ENCODE measurements at places on chromosomes 7 and 10.

DNA sequence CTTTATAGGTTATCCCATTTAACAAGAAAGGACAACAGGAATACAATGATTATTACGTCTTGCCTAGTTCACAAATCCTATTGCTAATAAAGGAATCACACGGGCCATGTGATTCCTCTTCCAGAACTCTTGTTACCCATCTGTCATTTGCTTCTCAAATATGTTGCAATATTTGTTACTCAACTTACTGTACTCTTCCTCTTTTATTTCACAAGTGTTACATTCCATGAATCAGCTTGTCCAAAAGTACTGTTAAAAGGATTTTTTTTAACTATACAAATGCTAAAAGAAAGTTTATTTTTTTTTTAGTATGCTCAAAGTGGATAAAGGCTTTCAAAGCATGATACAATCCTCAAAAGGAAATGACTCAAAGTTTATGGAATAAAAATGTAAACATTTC, 3.9 kb upstream of the CD36 start:
- no peak overlapping the region for H3K4me3 ChIP-seq
- H3K36me3 ChIP-seq = no peaks in the 10 kb centered on the region
- DNase-seq = no peak
- peaks cover 68% of the 10 kb centered on the region for H3K4me1 ChIP-seq

DNA sequence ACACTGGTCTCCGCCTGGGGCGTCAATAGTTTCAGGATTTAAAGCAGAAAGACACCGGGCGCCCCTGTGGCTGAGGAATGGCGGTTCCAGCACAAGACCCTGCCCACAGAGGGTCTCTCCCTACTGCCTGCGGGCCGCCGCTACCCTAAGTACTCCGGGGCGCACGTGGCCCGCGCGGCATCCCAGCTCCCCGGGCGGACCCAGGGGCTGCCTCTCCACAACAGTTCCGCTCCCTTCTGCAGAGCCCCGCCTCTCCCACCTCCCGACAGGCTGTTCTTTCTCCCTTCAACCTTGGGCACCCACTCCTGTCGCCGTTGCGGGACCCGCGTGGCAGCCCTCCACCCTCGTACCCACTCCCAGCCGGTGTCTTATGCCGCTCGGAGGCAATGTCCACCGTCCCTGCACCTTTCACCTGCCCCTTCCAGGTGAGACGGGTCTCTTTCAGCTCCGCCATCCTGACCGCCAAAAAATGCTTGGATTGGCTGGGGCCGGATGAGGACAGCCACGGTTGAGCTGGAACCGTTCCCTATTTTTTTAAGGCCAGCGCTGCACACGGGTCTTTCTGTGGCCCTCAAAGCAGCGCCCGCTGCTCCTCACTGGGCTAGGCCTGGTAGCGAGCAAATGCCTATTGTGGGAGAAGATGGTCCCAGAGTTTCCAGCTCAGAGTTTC, 1.6 kb upstream of the NKX2-3 start:
- H3K36me3 ChIP-seq = no peaks in the 10 kb centered on the region
- peaks cover 15% of the 10 kb centered on the region for H3K4me1 ChIP-seq
- no peak overlapping the region for H3K4me3 ChIP-seq
- H3K27ac ChIP-seq = no peak overlapping the region

DNA sequence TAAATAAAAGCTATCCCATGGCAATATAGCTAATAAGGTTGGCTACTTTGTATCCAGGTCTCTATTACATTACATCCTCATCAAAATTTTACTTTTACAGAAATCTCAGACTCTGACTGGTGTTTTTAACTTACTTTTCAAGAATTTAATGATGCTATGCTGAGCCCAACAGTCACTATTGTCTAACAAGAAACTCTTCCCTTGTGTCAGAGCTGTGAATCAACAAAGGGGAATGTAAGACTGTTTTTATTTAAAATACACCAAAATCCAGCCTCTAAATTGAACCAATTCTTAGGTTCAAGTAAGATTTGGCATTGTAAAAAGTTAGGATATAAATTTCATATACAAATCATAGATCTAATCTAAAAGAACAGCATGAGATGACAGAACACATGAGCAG, 7.0 kb downstream of the RTKN2 start:
- no peaks in the 10 kb centered on the region for H3K4me1 ChIP-seq
- H3K36me3 ChIP-seq = no peaks in the 10 kb centered on the region
- H3K27ac ChIP-seq = no peak overlapping the region
- DNase-seq = no peak
- H3K27me3 ChIP-seq = peaks cover 2% of the 10 kb centered on the region
- no peak overlapping the region for H3K4me3 ChIP-seq

- H3K27ac ChIP-seq = no peak overlapping the region
- DNase-seq = no peak
- H3K36me3 ChIP-seq = no peaks in the 10 kb centered on the region
Measured at GRCh38 chr7:12130609-12131008, 80.5 kb upstream of the TMEM106B start.

- no peak for DNase-seq
- H3K4me3 ChIP-seq = no peak overlapping the region
- H3K27me3 ChIP-seq = no peaks in the 10 kb centered on the region
- no peaks in the 10 kb centered on the region for H3K4me1 ChIP-seq
Measured at GRCh38 chr10:89078724-89079672, 88.4 kb downstream of the FAS start.

DNA sequence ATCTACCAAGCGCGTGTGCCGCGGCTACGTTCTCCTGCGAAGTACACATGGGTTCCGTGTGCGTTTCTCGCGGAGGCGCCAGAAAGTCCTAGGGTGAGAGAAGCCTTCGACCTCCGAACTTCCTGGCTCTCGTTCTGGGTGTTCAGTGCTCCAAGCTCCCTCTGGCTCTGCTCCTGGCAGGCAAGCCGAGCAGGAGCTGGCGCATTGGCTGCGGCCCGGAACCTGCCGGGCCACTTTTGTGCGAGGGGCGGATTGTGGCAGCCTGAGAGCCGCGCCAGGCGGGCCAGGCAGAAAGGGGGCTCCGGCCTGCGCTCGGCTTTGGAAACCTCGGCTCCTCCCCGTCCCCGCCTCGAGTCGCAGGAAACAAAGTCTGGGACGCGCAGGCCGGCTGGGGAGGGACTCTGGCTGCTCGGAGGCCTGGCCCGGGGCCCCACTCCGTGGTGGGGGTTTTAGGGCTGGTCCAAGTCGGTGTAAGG, 9.6 kb downstream of the EMX2 start:
- H3K4me1 ChIP-seq = peaks cover 10% of the 10 kb centered on the region
- H3K36me3 ChIP-seq = no peaks in the 10 kb centered on the region
- peak overlapping the region; percentile 42 for H3K4me3 ChIP-seq
- H3K27me3 ChIP-seq = peaks cover 68% of the 10 kb centered on the region
- no peak for DNase-seq

DNA sequence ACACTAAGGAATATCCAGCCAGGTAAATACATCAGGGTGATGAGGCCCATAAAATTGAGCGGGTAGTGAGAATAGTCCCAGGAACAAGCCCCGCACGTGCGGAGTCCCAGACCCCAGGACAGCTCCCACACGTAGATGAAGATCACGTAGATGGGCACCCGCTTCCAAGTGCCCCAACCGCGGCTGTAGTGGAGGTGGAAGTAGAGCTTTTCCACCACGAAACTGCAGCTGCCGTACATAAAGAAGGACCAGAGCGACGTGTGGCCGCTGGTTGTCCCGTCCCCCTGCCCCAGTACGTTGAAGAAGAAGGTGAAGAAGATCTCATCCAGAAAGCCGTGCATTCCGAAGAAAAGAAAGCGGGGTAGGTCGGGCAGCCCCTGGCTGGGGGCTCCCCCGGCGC, 948 bp downstream of the TMEM229A start:
- H3K4me3 ChIP-seq = peak overlapping the region; percentile 56
- peaks cover 10% of the 10 kb centered on the region for H3K4me1 ChIP-seq
- peaks cover 27% of the 10 kb centered on the region for H3K27me3 ChIP-seq
- H3K27ac ChIP-seq = no peak overlapping the region

DNA sequence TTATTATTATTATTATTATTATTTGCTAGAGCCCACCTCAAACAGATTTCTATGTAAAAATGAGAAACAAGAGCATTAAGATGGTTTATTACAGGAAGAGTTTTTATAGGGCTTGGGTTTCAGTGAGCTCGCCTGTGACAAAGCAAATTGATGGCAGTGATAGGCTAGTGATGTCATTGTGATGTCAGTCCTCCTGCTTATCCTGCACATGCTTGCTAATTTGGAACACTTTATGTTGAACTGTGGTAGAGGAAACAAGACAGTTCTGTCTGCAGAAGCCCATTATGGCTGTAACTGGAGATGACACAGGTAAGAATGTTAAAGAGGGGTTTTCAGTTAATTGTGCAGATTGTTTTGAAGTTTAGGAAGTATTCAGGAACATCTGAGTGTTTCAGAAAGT, 68.3 kb downstream of the CREM start:
- no peak for DNase-seq
- H3K27me3 ChIP-seq = no peaks in the 10 kb centered on the region
- H3K4me3 ChIP-seq = no peak overlapping the region
- H3K4me1 ChIP-seq = no peaks in the 10 kb centered on the region
- H3K27ac ChIP-seq = peak overlapping the region; percentile 78

DNA sequence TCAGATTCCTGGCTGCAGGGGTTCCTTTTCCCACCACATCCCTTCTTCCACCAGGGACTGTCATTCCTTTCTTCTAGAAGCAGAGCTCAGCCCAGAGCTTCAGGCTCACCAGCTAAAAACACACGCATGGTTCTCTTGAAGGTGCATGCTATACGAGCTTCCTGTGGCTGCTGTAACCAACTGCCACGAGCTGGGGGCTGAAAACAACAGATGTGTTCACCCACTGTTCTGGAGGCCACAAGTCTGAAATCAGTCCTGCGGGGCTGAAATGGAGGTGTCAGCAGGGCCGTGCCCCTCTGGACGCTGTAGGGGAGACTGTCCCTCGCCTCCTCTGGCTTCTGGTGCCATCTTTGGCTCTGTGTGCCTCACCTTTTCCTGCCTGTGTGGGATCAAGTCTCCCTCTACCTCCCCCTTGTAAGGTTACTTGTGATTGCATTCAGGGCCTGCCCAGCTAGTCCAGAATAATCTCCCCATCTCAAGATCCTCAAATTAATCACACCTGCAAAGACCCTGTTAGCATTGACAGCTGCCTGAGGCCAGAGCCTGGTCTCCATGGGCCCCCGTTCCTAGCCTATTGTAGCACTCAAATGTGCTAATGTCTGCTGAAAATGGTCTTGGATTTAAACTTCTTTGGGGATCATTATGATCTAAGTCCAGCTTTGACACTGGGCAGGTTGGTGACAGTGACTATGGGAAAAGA, 13.7 kb downstream of the RAB19 start:
- H3K27me3 ChIP-seq = no peaks in the 10 kb centered on the region
- no peak for DNase-seq
- no peaks in the 10 kb centered on the region for H3K4me1 ChIP-seq
- H3K27ac ChIP-seq = no peak overlapping the region
- no peaks in the 10 kb centered on the region for H3K36me3 ChIP-seq
- H3K4me3 ChIP-seq = no peak overlapping the region

- DNase-seq = no peak
- H3K27me3 ChIP-seq = no peaks in the 10 kb centered on the region
- H3K27ac ChIP-seq = no peak overlapping the region
- H3K36me3 ChIP-seq = no peaks in the 10 kb centered on the region
Measured at GRCh38 chr10:42989481-42989921, 87.4 kb upstream of the RET start.

DNA sequence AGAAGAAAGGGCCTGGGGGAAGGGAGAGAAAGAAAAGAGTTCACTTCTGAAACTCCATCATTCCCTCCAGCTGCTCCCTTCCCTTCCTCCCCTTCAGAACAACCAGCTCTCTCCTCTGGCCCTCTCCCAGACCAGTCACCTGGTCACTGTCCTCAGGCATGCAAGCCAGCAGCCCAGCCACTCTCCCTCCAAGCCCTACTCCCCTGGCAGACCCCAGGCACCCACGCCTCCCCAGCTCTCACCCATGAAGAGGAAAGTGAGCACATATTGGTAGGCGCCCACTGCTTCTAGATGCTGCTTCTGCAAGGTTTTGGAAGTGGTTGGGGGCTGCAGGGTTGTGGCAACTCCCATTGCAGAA, 353 bp downstream of the MOGAT3 start:
- H3K36me3 ChIP-seq = no peaks in the 10 kb centered on the region
- no peak for DNase-seq
- no peaks in the 10 kb centered on the region for H3K4me1 ChIP-seq
- H3K27me3 ChIP-seq = peaks cover 44% of the 10 kb centered on the region
- no peak overlapping the region for H3K4me3 ChIP-seq
- H3K27ac ChIP-seq = no peak overlapping the region

DNA sequence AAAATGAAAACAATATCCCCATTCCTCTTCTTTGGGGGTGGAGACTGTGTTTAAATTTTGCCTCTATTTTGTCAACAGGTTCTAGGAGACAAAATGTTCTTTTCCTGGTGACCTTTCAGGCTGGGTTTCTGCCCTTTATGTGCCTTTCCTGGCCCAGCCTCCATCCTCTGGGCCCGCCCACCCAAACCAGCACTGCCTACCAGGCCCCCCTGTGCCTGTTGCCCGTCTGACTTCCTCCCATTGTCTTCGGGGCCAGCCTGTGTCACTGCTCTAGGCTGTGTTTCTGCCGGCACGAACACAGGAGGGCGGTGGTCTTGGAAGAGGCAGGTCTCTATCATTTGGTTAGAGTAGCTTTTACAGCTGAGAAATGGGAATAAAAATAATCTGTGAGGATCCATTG, 13.9 kb downstream of the TSPAN14 start:
- no peaks in the 10 kb centered on the region for H3K36me3 ChIP-seq
- H3K4me3 ChIP-seq = peak overlapping the region; percentile 31
- peak; percentile 60 for DNase-seq

DNA sequence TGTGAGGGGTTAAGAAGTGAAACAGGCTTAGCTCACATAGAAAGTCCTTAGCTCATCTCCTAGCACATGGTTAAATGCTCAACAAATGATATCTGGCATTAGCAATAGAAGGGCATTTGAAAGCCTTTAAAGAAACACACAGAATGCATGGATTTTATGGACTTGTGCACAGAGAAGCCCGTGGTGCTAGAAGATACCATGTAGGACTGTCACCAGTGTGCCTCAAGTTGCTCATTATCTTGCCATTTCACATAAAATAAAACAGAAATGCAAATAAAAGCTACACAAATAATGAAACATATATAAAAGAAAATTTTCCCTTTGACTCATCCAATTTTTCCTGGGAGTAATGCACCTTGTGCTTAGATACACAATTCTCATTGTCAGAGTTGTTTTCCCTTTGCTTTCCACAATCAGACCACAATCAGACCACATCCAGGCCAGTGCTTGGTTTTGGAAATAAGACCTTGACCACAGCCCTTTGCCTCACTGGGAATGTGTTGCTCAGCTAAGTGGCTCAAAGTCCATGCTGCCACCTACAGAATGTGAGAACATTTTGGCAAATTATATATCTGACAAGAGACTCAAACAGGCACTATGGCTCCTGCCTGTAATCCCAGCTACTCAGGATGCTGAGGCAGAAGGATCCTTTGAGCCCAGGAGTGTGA, 9.5 kb upstream of the WDR11 start:
- H3K4me1 ChIP-seq = no peaks in the 10 kb centered on the region
- H3K27me3 ChIP-seq = no peaks in the 10 kb centered on the region
- DNase-seq = no peak
- H3K36me3 ChIP-seq = no peaks in the 10 kb centered on the region
- no peak overlapping the region for H3K4me3 ChIP-seq

GRCh38 chr7:66967029-66967428, 28.4 kb downstream of the SBDS start:
- H3K36me3 ChIP-seq = no peaks in the 10 kb centered on the region
- H3K27ac ChIP-seq = no peak overlapping the region
- H3K4me1 ChIP-seq = no peaks in the 10 kb centered on the region
- DNase-seq = no peak

GRCh38 chr10:10687751-10688150, 329.9 kb upstream of the CELF2 start:
- no peak for DNase-seq
- H3K27me3 ChIP-seq = no peaks in the 10 kb centered on the region
- H3K27ac ChIP-seq = no peak overlapping the region

GRCh38 chr7:20578257-20578771, 37.2 kb upstream of the ABCB5 start:
- H3K4me3 ChIP-seq = no peak overlapping the region
- H3K36me3 ChIP-seq = no peaks in the 10 kb centered on the region
- no peaks in the 10 kb centered on the region for H3K4me1 ChIP-seq
- H3K27ac ChIP-seq = no peak overlapping the region
